ENCODE measurements at places on chromosomes 2 and 18. TPM values are rescaled to one million over a fixed set of nuclear protein-coding genes. Genes with fewer than 3 reads are reported as not detected.

Gene LOXL3
- 0.35 TPM for total RNA-seq

Gene CFC1
- total RNA-seq: 28.9 TPM

- DNase-seq: no peak
Measured at GRCh38 chr2:238872628-238873380, 24.9 kb downstream of the TWIST2 start.

DNA sequence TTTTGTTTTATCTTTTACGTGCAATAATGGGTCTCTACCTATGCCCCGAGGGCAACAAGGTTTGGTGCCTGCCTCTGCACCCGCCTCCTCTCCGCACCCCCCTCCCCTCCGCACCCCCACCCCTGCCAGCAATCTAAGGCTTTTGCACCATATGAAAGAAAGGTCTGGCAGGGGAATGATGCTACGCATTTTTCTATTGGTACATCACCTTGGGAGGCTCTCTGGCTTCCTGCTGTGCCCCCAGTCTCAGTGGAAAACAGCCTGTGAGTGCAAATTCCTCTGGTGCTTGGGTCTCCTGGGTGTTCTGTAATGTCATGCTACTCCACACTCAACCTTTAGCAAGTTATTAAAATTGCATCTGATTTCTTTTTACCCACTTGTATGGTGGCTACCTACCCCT, 161.3 kb upstream of the SMAD7 start:
- DNase-seq: no peak

DNA sequence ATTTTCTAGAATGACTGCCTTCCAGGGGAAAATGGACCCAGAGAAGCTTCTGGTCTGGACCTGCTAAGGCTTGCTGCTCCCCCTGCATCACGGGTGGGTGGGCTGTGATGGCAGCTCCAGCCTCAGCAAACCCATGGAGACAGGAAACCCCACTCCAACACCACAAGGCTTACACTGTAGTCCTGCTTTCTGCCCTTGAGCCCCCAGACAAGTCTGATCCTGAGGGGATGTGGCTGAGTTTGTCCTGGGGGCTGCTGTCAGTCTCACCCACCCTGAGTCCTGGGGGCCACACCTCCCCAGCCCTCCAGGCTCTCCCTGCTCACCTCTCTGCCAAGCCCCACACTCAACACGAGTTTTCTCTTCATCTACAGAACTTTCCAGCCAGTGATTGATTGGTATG, 279.4 kb downstream of the EIPR1 start:
- DNase-seq: no peak
